Left cardiac atrium (tissue), 4 donors: ENCODE measurements at places on chromosomes 3 and 15. TPM values are rescaled to one million over a fixed set of nuclear protein-coding genes. Genes with fewer than 3 reads are reported as not detected.

P2RY1 gene
- total RNA-seq = 2.8 TPM

GATA2 gene
- total RNA-seq = 8.9 TPM

KIF7 gene
- total RNA-seq = 2.4 TPM

ONECUT1 gene
- not detected for total RNA-seq

SAMMSON gene
- not detected for total RNA-seq

UCN2 gene
- not detected for total RNA-seq

SI gene
- total RNA-seq = not detected

C3orf70 gene
- total RNA-seq = 3.1 TPM

SLC12A1 gene
- total RNA-seq = not detected

GDPGP1 gene
- total RNA-seq = 11.9 TPM

CYP8B1 gene
- not detected for total RNA-seq

GABRG3 gene
- total RNA-seq = not detected

TMEM40 gene
- total RNA-seq = 6.5 TPM

NANOGP8 gene
- not detected for total RNA-seq
